ENCODE measurements at places on chromosomes 2 and 18.

DNA sequence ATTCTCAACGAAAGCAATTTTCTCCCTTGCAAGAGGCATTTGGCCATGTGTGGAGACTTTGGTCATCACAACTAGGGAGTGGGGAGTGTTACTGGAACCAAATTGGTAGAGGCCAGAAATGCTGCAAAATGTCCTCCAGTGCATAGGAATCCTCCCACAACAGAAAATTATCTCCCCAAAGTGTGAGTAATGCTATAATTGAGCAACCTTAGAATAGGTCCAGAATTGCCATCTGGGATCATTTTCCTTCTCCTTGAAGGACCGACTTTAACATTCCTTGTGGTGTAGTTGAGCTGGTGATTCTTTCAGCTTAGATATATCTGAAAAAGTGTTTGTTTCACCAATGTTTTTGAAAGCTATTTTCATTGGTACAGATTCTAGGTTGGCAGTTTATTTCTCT, 111.2 kb upstream of the SMIM21 start:
- DNase-seq: no peak

GRCh38 chr2:64017811-64018700, 1.2 kb downstream of the VPS54 start:
- DNase-seq: no peak

- DNase-seq: no peak
These were observed at the start of gene PIEZO2 for GRCh38 chr18:11149441-11150270. PIEZO2 (minus strand) TSS chr18:11149569; CDS start chr18:11148588, 981 bp downstream.

DNA sequence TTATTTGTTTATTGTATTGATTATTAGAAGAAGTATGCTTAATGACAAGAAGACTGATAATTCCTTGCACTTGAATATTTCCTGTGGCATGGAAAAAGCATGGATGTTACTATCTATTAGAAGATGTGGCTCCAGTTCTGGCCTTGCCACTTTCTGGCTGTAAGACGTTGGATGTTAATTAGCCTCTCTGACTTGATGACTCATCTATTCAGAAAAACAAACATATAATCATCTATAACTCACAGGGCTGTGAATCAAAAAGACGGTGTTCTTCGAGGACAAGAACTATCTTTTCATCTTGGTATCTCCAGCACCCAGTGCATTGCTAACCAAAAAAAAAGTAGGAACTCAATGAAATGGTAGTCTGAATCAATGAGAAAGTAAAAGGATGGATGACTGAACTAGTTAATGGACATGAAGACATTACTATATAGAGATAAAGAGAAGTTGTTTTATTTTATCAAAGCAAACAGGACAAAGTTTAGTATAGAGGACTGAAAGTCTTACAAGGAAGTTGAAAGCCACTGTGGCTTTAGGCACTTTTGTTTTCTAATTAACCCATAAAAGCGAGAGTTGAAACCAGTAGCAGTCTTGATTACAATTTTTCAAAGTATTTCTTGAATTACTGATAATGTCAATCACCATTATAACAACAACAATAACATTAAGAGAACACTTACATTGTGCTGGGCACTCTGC, 145.3 kb downstream of the RND3 start:
- DNase-seq: no peak

DNA sequence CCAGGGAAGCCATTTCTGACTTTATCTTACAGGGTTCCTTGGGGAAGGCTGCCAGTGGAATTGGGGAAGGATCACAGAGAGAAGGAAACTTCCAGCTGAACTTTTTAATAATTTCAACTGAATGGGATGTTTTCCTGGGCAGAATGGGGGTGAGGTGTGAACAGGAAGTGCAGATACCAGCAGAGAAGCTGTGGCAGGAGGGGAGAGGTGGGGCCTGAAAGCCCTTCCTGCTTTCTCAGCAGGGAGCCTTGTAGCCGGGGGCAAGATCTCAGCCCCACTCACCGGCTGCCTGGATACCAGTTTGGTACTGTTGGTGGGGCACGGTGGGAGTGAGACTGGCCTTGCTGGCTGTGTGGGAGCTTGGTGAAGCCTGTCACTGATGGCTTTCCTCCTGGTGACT, 170.5 kb downstream of the ZBTB7C start:
- no peak for DNase-seq

DNA sequence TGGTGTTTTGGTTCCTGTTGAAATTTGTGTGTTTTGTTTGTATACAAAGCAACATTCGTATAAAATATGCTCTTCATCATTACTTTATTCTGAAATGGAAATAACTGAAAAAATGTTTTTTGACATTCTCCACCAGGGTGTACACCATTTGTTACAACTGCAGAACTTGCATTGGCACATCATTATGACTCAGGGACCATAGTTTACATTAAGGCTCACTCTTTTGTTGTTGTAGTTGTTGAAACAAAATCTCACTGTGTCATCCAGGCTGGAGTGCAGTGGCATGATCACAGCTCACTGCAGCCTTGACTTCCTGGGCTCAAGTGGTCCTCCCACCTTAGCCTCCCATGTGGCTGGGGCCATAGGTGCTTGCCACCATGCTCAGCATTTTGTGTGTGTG, 676.6 kb downstream of the TDRD15 start:
- DNase-seq: no peak

DNA sequence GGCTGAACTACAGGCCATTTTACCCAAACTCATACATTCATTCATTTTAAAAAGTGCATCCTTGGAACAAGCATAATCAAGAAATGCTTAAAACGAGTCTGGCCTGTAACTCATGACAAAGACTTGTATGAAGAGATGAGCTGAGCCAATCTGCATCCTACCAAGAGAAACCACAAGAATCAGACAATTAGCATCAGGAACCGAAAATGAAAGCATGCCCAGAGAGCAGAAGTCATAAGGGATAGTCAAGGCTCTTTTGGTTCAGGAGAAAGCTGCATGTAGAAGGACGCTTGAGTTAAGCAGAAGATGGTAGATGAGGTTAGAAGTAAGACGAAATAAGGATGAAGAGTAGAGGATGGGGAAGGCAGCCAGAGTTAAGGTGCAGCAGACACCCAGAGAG, 137.0 kb upstream of the CTNNA2 start:
- DNase-seq: no peak

DNA sequence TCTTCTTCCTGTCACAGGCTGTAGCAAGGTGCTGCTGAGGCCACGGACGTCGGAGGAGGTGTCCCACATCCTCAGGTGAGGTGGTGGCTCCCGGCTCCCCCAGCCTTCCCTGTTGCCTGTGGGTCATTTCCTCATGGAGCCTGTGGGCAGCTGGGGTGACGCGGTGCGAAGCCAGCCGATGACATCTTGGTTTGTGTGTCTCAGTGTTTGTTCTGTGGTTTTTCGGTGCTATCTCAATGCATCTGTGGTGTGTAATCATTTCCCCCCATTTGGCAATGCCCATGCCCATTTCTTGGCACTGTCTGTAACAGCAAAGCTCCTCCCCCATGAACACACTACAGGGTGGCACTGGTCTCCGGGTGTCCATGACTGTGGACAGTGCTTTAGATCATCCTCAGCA, 6.6 kb downstream of the D2HGDH start:
- peak; percentile 56 for DNase-seq

DNA sequence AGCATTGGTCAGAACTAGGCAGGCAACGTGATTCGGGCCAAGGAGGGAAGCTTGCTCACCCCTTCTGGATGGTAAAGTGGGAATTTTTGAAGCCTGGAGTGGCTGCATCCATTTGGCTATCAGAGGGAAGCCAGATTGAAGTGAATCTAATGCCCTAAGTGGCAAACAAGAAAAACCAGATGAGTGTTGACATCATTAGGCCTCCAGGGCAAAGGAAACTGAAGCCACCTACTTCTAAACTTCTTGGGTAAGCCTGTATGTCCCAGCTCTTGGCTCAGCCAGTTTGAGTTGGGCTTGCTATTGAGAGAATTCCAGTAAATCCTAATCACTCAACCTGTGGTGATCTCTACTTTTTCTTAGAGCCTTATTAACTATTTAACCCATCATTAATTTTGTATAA, 20.9 kb downstream of the SOX11 start:
- no peak for DNase-seq

- no peak for DNase-seq
These were observed 17.2 kb downstream of the LANCL1 start for GRCh38 chr2:210459407-210459806.

DNA sequence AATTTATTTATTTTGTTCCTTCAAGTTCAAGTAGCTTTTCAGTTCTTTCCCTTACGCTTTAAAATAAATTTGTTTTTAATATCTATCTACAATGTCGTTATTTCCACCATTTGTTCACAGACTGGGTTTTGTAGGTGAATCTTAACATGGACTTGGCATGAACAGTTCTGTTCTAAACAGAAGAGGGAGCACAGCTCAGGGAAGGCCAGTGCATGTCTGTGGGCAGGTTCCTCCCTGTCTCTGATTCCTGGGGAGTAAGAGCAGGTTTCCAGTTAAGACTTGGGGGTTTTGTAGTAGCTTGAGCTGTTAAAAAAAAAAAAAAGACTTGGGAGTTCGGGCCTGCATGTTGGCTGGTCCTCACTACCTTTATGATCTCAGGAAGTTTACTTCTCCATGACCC, 11.1 kb downstream of the TTL start:
- DNase-seq: no peak

- DNase-seq: no peak
These were observed 677.6 kb downstream of the IRS1 start for GRCh38 chr2:226122041-226122440.

DNA sequence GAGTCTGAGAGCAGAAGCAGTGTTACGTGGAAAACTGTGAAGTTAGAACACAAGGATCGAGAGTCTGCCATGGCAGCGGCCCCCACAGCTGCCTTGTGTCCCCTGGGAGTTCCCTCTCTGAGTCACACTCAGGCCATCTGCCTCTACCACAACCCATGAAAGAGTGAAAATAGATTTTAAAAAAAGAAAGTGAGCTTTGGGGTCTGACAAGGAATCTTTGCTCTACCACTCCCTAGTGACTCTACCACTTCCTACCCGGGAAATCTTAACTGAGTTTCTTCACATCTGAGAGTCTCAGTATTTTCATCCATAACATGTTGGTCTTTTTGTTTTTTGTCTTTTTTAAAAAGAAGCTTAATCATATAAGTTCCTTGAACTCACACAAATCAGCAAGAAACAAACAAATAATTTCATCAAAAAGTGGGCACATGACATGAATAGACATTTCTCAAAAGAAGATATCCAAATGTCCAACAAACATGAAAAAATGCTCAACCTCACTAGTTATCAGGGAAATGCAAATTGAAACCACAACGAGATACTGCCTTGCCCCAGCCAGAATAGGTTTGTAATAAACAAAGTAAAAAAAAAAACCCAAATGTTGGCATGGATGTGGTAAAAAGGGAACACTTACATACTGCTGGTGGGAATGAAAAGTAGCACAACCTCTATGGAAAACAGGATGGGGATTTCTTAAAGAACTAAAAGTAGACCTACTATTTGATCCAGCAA, 2.4 kb upstream of the MSGN1 start:
- no peak for DNase-seq

GRCh38 chr2:7111626-7112025, 194.4 kb downstream of the RNF144A start:
- no peak for DNase-seq

GRCh38 chr2:233386382-233387041, 32.2 kb downstream of the DGKD start:
- no peak for DNase-seq

DNA sequence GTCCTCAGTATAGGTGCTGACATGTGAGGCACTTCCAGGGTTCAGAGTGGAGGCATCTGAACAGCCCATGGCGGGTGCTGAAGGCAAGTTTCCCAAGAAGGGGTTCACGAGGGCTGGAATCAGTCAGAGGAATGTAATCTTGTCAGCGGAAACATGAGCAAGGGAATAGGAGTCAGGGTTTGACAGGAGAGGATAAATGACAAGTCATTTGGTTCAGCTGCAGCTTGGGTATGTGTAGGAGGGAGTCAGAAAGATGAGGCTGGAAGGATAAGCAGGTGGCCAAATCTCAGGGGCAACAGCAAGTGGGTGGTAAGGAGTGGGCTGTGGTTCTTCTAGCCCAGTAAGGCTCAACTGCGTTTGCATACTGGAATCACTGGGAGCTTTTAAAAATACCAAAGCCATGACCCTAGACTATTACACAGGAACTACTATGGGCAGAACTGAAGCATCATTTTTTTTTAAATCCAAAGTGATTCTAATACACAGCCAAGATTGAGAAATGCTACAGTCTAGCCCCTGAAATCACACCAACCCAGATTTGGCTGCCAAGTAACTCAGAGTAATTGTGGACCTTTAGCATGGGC, 41.8 kb upstream of the NAB1 start:
- DNase-seq: no peak

DNA sequence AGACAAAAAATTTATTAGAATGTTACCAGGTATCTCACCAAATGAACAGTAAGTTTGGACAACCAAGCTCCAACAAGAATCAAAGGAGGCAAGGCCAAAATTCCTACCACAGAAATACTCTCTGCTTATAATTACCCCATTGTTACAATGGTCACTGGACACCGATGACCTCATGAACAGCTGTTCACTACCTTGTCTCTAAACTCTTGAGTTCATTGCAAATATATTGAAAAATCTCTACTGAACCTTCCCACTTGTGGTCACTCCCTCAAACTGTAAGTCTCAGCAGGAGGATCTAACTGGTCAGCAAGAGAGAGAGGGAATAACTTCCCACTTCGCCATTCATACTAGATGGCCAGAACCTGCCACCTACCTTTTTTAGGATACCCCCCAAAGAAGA, 50.0 kb downstream of the ERBB4 start:
- DNase-seq: no peak

- DNase-seq: no peak
These were observed 162.2 kb downstream of the BABAM2 start for GRCh38 chr2:28052691-28053090.

- no peak for DNase-seq
These were observed 474.7 kb upstream of the HS6ST1 start for GRCh38 chr2:128793404-128793803.

GRCh38 chr2:199663157-199663556, 187.8 kb downstream of the FTCDNL1 start:
- no peak for DNase-seq

- no peak for DNase-seq
These were observed 483.8 kb upstream of the REG3G start for GRCh38 chr2:78541451-78542267.

GRCh38 chr2:239970004-239970623, 55.0 kb downstream of the NDUFA10 start:
- no peak for DNase-seq

DNA sequence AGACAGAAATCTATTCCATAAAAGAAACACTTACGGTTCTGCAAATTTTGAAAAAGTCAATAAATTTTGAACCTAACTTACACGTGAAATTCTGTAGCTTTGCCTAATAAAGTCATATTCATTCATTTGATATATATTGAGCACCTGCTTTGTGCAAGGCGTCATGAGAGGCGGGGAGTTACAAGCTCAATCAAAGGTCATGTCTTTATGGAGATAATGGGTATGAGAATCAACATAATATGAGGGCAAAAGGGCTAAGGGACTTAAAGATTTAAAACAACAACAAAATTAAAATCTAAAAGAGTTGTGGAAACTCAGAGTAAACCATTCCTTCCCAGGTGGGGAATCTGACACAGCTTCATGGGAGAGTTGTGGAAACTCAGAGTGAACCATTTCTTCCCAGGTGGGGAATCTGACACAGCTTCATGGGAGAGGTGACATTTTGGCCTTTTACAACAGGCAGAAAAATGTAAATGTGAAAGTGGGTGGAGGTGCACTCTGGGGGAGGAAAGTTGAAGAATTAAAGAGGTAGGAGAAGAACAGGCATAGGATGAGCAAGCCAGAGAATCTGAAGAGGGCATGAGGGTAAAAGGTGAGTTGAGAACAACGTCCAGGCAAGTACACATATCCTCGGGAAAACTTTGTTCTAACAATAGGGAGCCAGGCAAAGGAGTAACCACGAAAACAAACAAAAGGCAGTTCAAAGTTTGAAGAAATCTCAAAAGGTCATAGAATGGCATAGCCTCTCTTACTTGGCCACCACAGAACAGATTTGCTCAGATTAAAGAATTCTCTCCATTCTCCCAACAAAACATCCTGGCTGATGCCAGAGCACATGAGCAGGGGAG, 49.5 kb upstream of the CD226 start:
- DNase-seq: no peak
